ENCODE measurements at places on chromosomes 1 and 21.
A peak's percentile ranks its signal among the peaks of the same experiment; 100 is the strongest.

- DNase-seq, result no peak
These were observed 111.1 kb downstream of the ZSCAN20 start for GRCh38 chr1:33583567-33583966.

DNA sequence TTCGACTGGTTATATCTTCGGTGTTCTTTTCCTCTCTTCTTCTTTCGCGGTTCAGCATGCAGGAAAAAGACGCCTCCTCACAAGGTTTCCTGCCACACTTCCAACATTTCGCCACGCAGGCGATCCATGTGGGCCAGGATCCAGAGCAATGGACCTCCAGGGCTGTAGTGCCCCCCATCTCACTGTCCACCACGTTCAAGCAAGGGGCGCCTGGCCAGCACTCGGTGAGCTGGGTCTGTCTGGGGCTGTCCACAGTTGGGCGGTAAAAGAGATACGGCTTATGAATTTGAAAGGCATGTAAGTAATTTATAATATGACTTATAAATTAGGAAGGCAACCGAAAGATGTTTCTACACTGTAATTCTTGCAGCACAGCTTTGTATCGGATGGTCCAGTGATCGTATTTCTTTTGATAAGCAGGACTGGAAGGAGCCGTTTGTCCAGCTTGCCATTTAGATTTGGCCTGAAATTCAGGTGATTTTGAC, 334 bp downstream of the CTH start:
- DNase-seq, result no peak

GRCh38 chr1:26029864-26030481, 8.4 kb downstream of the EXTL1 start:
- no peak for DNase-seq

- no peak for DNase-seq
These were observed 6.9 kb upstream of the PRDM16 start for GRCh38 chr1:3061981-3062615.

GRCh38 chr1:183838221-183838620, 33.3 kb downstream of the RGL1 start:
- DNase-seq, result no peak

DNA sequence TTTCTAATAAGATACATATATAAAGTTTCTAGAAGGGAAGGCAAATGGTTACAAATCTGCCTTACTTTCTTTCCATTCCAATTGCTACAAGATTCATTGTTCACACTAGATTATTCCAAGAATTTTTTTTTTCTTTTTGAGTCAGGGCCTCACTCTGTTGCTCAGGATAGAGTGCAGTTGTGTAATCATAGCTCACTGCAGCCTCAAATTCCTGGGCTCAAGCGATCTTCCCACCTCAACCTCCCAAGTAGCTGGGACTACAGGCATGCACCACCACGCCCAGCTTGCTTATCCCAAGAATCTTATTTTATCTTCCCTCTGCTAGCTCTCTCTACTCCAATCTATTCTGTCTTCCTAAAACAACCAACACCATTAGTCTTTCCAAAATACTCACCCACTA, 81.8 kb downstream of the KIAA0319L start:
- DNase-seq, result no peak

GRCh38 chr1:208857465-208857864, 613.3 kb upstream of the PLXNA2 start:
- DNase-seq, result no peak

GRCh38 chr1:2786329-2787162, 14.9 kb downstream of the TTC34 start:
- peak; percentile 31 for DNase-seq

DNA sequence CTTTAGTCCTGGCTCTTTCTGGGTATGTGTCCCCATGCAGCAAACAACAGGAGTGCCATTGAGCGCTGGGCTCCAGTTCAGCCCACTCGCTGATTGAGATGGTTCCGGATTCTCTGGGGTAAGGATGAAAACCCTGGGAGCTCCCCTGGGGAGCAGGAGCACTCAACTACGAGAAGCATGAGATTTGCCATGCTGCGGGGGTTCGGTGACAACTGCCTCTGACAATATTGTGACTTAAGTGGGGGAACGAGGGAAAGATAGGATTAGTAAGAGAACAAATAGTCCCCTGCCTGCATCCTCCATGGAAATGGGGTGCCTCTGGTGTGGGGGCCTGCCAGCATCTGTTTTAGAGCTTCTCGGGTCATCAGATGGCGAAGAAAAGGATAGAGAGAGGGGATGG, 123.6 kb upstream of the IPO9 start:
- DNase-seq, result no peak

GRCh38 chr1:195188821-195189220, 1419.4 kb downstream of the KCNT2 start:
- DNase-seq, result no peak

DNA sequence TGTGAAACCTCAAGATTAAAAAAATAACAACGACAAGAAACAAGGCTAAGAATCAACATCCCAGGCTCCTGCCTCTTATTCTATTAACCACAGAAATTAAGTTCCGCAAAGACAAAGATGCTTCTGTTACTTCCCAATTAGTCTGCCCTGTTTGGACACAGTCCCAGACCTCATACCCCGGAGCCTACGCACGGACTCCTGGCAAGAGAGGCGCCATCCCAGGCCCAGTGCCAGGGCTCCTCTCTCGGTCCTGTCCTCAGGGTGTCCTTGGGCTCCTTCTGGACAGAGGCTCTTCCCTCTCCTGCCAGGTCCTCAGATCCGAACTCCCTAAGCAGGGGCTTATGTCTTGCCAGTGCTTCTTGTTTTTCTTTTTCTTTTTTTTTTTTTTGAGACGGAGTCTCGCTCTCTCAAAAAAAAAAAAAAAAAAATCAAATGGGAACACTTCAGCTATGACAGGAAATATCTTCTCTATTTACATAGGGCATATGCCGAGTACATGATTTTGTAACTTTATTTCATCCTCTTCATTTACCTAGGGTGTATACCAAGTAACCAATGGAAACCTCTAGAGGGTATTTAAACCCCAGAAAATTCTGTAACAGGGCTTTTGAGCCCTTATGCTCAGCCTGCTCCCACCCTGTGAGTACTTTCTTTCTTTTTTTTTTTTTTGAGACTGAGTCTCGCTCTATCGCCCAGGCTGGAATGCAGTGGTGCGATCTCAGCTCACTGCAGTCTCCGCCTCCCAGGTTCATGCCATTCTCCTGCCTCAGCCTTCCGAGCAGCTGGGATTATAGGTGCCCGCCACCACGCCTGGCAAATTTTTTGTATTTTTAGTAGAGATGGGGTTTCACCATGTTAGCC, 11.7 kb upstream of the ENO1 start:
- peak; percentile 68 for DNase-seq

GRCh38 chr1:21435646-21436487, 4.1 kb upstream of the NBPF3 start:
- DNase-seq, result no peak

GRCh38 chr1:175206687-175207086, 14.1 kb upstream of the KIAA0040 start:
- no peak for DNase-seq

- peak; percentile 45 for DNase-seq
These were observed at the start of gene NADK for GRCh38 chr1:1777950-1778662. Gene NADK, minus strand, starts transcription at chr1:1778470. Its CDS starts 13,064 bp downstream, at chr1:1765406.

DNA sequence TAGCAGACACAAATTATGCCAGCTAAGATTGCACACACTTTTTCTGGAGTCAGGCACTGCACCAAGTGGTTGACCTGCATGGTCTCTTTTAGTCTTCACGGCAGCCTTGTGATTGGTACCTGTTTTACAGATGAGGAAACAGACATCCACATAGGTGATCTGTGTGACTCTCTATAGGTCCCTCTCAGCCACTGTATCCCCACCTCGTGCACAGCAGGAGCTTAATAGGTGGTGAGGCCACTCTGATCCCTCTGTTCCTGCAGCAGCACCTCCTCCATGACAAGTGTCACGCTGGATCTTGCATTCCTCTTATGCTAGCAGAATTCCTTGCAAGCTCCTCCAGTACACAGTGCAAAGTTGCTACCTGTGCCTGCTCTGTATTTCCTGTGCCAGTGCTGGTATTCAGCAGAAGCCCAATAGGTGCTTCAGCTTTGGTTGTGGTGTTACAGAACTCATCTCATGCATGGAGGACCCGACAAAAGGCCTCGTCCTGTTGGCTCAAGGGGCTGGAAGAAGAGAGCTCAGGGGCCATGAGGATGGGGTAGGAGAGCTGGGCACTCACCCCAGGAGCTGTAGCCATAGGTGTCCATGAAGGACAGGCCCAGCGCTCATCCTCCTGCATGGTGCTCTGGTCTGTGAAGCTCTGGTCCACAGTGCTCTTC, 546.7 kb downstream of the PTPRU start:
- no peak for DNase-seq

DNA sequence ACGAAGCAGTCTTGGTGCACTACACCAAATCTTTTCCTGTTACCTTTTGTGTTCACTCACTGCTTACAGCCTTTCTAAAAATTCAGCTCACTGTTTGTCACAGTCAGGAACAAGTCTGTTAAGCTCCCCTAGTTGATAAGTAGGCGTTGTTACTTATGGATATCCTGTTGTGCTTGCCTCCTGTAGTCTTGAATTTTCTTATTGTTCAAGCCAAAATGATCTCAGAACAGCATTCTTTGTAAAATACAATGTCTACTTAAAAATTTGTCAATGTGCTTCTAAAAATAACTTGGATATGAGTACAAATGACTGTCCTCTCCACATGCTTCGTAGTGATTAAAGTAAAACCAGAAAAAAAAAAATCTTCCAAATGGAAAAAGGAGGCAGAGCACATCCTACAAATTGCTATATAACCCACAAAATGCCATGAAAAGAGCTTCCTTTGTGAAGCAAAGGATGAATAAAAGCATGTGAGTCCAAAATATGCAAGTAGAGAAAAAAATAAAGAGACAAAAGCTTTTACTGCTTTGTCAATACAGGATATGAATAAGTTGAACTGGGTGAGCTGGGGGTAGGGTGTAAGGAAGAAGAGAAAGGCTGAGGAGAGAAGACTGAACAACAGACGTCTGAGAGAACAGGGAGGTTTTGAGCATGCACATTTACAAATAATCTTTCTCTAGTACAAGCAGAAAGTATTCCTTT, 228.9 kb upstream of the ADGRL4 start:
- DNase-seq, result no peak

GRCh38 chr1:8663915-8664329, 153.5 kb downstream of the RERE start:
- no peak for DNase-seq

GRCh38 chr1:236120721-236121153, 21.6 kb upstream of the GPR137B start:
- DNase-seq, result no peak

GRCh38 chr1:222037720-222038119, 295.8 kb upstream of the DUSP10 start:
- DNase-seq, result no peak

DNA sequence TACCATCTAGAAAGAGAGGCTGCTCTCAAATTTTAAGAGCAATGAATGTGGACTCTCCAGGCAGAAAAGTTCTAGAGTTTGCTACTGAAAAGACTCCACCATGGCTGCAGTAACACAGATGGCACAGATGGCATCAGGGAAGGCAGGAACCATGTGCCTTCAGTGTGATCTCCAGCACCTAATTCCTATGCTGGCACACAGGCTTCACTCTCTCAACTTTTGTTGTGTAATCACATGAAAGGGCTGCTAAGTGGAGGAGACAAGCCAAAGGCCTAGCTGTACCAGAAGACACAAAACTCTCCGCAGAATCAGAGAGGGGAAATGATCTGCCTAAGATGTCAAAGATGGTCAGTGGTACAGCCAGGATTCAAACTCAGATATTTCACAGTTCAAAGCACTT, 31.1 kb downstream of the ERI3 start:
- DNase-seq, result no peak

GRCh38 chr1:234517110-234517802, 38.3 kb upstream of the TARBP1 start:
- no peak for DNase-seq

DNA sequence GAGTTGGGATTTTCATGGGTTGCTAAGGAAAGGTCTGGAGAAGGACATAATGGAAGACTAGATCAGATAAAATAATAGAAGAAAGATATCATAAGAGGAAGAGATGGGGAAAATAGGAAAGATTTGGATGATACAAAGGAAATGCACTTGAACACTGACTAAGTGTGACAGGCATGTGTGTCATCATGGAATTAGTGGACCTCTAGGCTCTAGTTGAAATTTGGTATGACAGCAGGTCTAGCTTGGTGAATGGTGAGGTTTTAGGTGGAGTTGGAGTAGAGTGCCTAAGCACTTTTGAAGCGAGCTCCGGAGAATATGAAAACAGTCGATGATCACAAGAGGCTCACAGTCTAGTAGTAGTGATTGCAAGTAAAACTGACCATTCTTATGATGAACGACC, 73.0 kb upstream of the PTGS2 start:
- DNase-seq, result no peak

DNA sequence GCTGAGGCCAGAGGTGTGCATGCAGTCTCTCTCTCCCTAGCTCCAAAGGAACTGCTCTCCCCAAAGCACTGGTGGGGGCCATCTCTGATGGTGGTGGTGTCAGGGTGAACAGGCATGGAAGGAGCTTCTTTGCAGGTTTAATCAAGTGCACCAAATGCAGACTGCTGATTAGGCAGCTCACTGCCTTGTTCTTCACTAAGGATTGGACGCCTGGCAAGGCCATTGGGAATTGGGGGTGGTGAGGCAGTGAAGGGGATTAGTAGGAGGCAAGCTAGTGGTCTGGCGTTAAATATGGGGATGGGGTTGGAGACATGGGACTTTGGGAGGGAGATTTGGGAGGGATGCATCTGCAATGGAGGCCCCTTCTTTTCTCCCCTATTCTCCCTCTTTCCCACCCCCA, 1.5 kb downstream of the CACNA1E start:
- DNase-seq, result no peak

GRCh38 chr1:31394584-31395193, 18.3 kb upstream of the SERINC2 start:
- peak; percentile 76 for DNase-seq

GRCh38 chr1:74613894-74614293, 59.7 kb downstream of the ERICH3 start:
- no peak for DNase-seq
